Stimulated activated CD4-positive, alpha-beta T cell treated with anti-CD3 and anti-CD28 coated beads, Interleukin-1b, Interleukin-23, amount 100 ng/mL, for 24 hours (primary cell): ENCODE measurements at places on chromosomes 11 and 22.

- no peak for DNase-seq
Observed at GRCh38 chr22:36902143-36902926, 11.1 kb upstream of the CSF2RB start.

- no peak for DNase-seq
Observed at GRCh38 chr11:131664816-131665215, 294.4 kb downstream of the NTM start.

GRCh38 chr22:24827296-24827695, 21.3 kb downstream of the SGSM1 start:
- DNase-seq: no peak

- DNase-seq: no peak
Observed at GRCh38 chr11:121367001-121367843, 74.7 kb downstream of the SC5D start.

DNA sequence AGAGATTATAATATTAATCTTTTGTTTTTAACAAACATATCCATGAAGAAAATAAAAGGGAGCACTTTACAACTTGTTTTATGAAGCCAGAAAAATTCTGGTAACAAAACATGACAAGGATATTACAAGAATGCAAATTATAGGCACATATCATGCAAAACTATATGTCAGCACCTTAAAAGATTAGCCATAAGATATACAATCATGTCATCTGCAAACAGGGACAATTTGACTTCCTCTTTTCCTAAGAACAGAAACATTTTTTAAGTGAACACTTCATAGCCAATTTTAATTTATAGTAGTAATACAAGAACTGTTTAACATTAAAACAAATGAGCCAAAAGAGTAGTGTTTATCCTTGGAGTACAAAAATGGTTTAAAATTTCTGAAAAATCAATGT, 916.5 kb upstream of the CNTN5 start:
- no peak for DNase-seq

GRCh38 chr11:2863276-2863618, 22.3 kb downstream of the CDKN1C start:
- no peak for DNase-seq

DNA sequence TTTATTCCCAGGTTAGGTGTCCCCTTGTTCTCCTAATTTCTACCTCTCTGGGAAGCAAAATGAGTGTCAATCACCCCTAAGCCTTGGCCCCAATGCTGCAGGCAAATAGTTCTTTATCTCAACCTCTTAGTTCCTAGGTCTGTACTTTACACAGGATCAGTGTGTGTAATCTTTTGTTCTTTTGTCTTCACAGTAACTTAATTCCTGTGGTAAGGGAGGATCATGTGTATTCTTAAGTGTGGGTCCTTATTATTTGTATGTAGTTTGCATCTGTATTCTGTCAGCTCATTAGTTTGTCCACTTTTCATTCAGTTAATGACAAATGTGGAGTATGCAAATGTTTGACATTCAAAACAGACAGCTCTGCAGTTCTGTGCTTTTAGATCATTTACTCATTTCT, 166.7 kb downstream of the FAT3 start:
- no peak for DNase-seq

DNA sequence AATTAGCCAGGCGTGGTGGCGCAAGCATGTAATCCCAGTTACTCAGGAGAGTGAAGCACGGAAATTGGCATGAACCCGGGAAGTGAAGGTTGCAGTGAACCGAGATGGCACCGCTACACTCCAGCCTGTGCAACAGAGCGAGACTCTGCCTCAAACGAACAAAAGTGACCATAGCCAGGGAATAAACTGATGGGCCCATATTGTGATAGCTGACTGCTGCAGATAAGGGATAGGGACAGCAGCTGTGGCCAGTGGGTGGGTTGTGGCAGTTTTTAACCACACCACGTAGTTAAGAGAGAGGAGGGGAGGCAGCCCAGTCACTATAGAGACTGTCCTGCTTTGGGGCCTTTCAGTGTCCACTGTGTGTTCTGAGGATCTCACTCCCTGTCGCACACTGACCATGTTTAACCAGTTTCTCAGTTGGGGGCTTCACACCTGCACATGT, 58.9 kb downstream of the PISD start:
- no peak for DNase-seq
